Stimulated activated CD8-positive, alpha-beta memory T cell treated with anti-CD3 and anti-CD28 coated beads, Interleukin-2, amount 100 ng/mL, for 48 hours (primary cell): ENCODE measurements at places on chromosomes 5 and 9.

GRCh38 chr5:58871648-58872242 lies 288.9 kb downstream of the RAB3C start:
- no peak for DNase-seq

DNA sequence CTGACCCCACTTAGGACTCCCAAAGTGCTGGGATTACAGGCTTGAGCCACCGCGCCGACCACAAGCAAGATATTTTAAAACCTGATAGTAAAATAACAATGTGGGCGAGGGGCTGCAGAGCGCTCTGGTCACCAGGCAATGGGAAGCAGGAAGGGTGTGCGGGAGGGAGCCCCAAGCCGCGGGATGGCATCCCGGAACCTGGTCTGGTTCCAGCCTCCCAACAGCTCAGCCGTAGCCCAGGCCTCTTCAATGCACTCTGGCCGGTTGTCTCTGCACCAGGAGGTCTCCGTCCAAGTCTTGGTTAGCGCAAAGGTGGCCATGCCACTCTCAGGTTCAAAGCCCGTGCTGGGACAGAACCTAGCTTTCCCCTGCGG lies 694 bp upstream of the UAP1L1 start:
- DNase-seq: no peak

GRCh38 chr9:136676297-136676794 lies 10.9 kb downstream of the AGPAT2 start:
- no peak for DNase-seq

GRCh38 chr9:126061575-126061974 lies 265.1 kb upstream of the MVB12B start:
- no peak for DNase-seq

DNA sequence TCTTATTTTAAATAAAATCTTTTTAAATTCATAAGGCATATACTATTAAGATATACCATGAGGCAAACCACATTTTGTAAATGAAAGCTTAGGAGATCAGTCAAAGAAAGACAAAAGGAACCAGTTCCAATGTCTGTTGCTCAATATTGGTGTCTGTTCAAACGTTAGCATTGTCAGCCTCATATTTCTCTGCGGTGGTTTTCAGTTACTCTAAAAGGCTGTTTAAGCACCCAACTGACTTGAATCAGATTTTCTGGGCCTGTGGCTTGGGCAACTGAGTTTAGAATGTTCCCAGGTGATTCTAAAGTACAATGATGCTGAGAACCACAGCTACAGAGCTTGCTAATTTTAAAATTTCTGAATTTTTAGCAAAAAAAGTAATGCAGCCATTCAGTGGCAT lies 166.3 kb upstream of the KIF2A start:
- no peak for DNase-seq

DNA sequence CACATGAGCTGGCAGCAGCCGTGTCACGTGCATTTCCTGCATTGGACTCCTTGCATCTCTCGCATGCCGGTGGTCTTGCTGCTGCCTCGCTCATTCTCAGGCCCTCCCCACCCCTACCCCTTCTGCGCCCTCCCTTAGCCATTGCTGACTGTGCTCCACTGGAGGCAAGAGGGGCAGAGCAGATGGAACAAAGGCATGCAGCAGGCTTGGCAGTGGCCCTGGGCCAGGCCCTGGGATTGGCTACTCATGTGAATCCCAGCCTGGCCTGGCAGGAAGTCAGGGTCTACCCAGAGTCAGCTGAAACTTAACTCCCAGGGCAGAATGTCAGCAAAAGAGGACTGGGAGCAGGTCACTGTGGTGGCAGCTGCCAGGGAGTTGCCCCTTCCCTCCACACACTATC lies 62.3 kb downstream of the TSTD2 start:
- no peak for DNase-seq

GRCh38 chr9:87701931-87702421 lies 23.9 kb upstream of the CTSL start:
- DNase-seq: no peak

- no peak for DNase-seq
Measured at GRCh38 chr9:84703793-84704192, 34.3 kb downstream of the NTRK2 start.

DNA sequence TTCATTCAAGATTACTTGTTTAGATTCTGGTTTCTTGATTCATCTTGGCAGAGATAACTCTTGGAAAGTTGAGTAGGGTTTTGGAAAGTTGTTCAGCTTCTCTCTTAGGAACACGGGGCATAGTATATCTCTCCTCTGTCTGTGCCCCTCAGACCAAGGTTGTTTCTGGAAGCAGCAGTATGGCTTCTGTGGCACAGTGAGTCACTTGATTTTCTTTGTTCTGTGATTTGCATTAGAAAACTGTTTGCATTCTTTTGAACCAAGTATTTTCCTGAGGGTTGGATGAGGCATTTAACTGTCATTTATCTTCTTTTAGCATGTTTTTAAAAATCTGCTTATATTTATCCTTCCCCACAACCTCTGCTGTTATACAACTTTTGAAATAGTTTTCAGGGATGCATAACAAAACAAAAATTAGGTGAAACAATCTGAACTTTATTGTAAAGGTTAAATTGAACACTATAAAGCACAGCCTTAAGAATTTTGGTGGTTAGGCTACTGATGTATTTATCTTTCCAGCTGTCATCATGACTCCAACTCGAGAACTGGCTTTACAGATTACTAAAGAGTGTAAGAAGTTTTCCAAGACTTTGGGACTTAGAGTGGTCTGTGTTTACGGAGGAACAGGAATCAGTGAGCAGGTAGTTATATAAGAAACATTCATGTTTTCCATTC lies 26.5 kb downstream of the DDX46 start:
- DNase-seq: no peak

GRCh38 chr9:119810645-119811429 lies 441.6 kb upstream of the BRINP1 start:
- DNase-seq: no peak

DNA sequence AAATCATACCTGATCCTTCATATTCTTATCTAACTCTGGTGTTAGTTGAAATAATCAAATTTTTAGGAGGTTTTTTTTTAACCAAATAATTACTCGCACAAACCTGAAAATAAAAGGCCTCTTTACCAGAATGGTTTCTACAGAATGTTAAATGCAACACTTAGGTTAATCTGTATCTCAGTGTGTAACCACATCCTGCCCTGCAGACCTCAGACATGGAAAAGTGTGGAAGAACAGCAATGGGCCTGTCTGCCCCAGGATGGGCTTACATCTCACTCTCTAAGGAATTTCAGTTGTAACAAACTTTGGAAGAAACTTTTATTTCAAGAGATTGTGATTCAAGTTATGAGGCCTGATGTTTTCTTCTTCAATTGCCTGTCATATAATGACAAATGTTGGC lies 32.5 kb upstream of the MIER3 start:
- no peak for DNase-seq

- DNase-seq: no peak
Measured at GRCh38 chr9:88747768-88748167, 212.8 kb downstream of the NXNL2 start.

GRCh38 chr9:120922404-120923195 lies 4.0 kb downstream of the TRAF1 start:
- DNase-seq: no peak

DNA sequence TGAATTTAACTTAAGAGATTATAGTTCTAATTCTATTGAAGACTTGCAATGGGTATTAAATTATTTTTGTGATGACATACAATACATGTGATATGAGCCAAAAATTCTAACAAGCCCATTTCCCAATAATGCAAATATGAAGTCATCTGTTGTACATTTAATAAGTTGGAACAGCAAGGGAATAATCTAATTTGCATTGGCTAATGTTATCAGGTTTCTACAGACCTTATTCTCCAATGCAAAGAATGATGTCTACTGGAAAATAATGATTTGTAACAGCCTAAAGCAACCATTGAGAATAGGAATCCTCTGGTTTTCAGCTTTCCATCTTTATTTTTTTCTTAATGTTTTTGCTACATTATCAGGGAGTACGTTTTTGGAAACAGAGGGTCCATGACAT lies 89.1 kb upstream of the MINAR2 start:
- no peak for DNase-seq

DNA sequence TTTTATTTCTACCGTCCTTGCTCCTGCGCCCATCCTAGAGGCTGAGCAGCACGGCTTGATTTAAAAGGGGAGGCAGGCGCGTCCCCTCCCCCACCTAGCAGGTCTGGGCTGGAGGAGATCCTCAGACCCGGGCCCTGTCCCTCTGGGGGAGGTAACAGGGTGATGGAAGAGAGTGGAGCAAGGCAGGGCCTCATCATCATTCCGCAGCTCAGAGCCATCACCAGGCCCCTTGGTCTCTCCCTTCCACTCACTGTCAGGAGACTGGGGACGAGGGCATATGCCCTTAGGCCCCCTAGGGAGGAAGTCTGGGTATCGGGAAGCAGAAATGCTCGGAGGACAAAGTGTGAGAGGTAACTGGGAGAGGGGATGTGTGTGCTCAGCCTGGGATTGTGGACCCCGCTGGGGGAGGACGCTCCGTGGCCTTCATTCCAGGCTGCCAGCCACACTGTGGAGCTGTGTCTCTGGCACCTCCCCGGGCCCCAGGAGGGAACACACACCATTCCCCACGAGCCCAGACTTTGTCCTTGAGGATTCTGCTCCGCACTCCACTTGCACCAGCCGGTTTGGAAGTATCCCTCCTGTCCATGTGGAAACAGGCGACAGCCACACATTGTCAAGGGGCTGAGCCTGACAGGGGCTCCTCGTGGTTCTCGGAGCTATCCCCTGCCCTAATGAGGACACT lies 761 bp downstream of the REEP2 start:
- DNase-seq: no peak

GRCh38 chr5:137279521-137280231 lies 219.4 kb downstream of the SPOCK1 start:
- DNase-seq: no peak

DNA sequence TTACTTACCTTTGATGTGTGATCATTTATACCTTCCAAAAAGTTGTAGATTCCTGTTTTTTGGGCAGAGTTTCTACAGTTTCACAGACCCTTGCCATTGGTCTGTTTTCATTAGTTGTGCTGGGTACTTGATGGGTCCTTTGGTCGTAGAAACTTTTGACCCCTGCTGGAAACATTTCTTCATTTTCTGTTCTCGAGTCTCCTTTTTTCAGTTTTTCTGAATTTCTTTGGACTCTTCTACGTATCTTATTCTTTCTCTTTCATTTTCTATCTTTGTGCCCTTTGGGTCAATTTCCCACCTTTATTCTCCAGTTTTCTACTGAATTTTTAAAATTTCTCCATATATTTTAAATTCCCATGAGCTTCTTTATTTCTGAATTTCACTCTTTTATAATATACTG lies 16.7 kb downstream of the AP3S1 start:
- DNase-seq: no peak

- no peak for DNase-seq
Measured at GRCh38 chr5:177123789-177124485, 9.6 kb upstream of the NSD1 start.

- no peak for DNase-seq
Measured at GRCh38 chr5:170648541-170648940, 135.0 kb upstream of the GABRP start.

GRCh38 chr9:130555968-130556367 lies 23.4 kb upstream of the FUBP3 start:
- DNase-seq: no peak

DNA sequence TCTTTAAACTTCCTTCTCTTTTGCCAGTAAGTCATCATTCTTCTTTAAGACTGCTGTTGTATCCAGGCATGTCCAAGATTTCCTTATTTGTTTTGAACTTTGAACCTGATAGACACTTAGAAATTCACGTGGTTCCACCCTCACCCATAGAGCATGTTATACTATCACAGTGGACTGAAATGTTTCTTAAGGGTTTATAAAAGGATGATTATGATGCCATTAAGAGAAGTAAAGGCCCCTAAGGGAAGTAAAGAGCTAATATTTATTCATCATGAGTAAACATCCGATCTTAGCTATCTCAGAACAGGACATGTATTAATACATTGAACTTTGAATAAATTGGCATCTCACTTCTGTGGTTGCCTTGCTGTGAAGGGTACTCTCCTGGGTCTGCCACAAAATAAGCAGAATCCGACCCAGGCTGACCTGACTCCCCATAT lies 49.8 kb downstream of the PRKACG start:
- DNase-seq: no peak

DNA sequence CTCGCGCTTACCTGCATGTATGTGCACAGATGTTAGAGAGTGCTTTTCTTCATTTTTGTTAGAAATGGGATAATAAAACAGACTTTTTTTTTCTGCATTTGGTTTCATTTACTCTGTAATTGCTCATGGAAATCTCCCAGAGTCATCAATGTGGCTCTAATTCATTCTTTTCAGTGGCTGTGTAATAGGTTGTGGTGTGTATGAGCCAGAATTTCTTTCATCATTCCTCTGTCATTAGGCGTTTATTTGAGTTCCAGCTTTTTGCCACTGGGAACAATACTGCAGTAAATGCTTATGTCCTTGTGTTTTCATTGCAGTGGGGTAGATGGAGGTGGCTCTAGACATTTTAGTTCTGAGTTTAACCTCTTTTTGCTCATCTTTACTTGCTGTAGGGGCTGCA lies 118.9 kb downstream of the NXNL2 start:
- no peak for DNase-seq

GRCh38 chr5:21672911-21673310 lies 1180.2 kb downstream of the CDH12 start:
- no peak for DNase-seq

GRCh38 chr9:134867917-134868750 lies 12.5 kb upstream of the FCN2 start:
- no peak for DNase-seq

GRCh38 chr9:107886826-107887225 lies 397.3 kb upstream of the KLF4 start:
- DNase-seq: no peak
